ENCODE measurements at places on chromosomes 6 and 20.

GRCh38 chr20:35359335-35359950, 52.3 kb downstream of the UQCC1 start:
- DNase-seq = peak; percentile 46

DNA sequence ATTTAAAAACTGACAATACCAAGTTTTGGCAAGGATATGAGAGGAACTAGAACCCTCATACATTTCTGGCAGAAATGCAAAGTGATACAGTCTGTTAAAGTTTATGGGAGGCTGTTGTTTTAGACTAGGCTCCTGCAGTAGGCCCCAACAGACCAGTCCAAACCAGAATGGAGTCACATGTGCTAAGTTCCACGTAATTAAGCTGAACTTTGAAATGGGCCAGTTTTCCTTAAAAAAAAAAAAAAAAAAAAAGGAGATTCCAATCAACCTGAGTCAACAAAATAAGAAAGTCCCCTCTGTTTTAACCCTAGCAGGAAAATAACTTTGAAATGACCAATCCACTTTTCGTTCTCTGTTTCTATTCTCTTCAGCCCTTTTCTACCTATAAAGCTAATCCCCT, 26.5 kb downstream of the IL17F start:
- DNase-seq = no peak

DNA sequence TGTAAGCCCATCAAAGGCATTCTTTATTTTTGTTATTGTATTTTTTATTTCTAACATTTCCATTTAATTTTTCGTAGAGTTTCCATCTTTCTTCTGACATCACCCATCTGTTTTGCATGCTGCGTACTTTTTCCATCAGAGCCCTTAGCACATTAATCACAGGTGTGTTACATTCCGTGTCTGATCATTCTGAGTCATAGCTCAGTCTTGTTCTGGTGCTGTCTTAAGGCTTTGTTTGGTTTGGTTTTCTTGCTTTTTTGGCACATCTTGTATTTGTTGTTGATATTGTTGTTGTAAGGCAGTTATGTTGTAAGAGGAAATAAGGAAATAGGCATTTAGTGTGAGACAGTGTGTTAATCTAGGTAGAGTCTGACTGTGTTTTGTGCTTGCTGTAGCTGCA, 214.6 kb upstream of the CDH4 start:
- no peak for DNase-seq

- no peak for DNase-seq
These were observed 13.0 kb downstream of the CD83 start for GRCh38 chr6:14130435-14131075.

- DNase-seq = no peak
These were observed 11.3 kb downstream of the NPEPL1 start for GRCh38 chr20:58703765-58704371.

- DNase-seq = no peak
These were observed 54.9 kb downstream of the TMEM170B start for GRCh38 chr6:11592294-11592906.

DNA sequence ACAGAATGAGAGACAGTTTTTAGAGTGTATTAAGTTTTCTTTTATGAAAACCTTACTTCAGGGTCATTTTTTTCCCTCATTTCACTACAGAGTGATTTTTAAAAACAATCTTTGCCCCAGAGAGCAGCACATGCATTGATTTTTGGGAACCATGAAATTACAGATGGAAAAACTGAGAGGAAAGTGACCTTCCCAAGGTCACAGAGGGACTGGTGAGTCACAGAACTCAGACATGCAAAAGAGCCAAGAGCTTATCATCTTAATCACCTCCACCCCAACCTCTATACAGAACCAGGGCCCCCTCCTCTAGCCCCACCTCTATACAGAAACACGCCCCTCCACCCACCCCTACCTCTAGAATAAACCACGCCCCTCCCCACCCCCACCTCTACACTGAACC, 10.7 kb downstream of the PXMP4 start:
- DNase-seq = no peak

DNA sequence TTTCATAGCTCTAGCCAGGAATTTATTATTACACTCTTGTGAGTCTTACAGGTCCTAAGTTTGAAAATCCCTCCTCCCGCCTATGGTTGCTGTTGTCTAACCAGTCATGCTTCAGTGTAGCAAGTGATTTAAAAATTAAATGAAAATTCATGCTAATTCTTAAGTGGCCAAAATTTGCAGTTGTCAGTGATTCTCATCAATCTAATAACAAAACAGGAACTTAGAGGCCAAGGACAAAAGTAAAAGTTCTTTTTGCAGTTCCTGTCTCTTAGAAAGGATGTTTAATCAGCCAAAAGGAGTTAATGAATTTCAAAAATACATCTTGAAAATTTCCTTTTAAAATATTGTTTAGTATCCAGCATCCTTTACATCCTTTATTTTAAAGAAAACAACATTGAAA, 36.3 kb downstream of the VTA1 start:
- DNase-seq = no peak

DNA sequence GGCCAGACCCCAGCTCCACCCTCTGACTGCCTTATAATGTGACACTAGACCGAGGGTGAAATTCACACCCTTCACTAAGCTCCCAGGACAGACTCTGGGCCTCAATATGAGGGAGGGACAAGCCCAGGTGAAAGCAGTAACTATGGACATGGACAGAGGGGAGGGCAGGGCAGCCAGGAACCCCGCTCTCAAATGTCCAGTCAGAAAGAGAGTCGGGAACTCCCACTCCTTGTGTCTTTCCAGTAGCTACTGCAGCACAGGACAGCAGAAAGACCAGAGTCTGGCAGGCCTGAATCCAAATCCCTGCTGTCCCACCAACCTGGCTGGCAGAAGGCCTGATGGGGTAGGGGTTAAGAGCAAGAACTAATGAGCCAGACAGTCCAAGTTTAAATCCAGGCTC, 6.4 kb downstream of the C20orf96 start:
- no peak for DNase-seq

DNA sequence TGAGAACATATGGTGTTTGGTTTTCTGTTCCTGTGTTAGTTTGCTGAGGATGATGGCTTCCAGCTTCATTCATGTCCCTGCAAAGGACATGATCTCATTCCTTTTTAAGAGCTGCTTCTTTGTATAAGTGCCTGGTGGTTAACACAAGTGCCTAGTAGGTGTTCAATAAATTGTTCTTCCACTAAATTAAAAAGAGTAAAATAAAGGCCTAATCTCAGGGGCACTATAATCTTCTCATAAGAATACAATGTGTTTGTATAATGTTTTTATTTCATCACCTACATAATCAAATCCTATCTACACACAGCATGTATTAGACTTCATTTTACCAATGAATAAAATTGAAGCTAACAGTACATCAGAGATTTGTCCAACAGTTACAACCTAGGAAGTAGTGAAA, 252.7 kb downstream of the KHDC1L start:
- no peak for DNase-seq

GRCh38 chr20:34302723-34303533, at the start of gene AHCY:
Gene AHCY (minus strand): TSS chr20:34303355. CDS start chr20:34303270, 85 bp downstream.
- peak; percentile 94 for DNase-seq

GRCh38 chr6:32622545-32623401, 14.4 kb upstream of the HLA-DQA1 start:
- no peak for DNase-seq

- no peak for DNase-seq
These were observed 584.2 kb downstream of the CD109 start for GRCh38 chr6:74280130-74280692.

DNA sequence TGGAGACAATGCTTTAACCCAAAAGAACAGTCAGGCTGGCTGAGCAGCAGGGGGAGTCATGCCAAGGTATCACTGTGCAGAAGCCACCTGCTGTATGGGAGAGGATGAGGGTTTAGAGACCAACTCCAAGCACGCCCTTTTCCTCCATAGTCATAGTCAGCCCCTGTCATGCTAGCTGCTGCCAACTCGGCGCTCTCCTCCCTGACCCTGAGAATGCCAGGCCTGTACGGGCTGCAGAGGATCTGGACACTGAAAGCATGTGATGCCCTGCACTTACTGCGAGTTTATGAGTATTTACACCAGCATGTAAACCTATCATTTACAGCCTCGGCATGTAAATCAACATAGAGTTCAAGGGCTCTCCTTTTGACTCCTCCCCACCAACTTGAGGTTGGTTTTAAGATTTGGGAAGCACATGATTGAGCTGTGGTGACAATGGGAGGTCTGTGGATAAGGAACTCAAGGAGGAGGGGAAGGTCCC, 11.7 kb upstream of the SCUBE3 start:
- DNase-seq = no peak

- no peak for DNase-seq
These were observed 3.2 kb downstream of the CUTA start for GRCh38 chr6:33414592-33415271.

DNA sequence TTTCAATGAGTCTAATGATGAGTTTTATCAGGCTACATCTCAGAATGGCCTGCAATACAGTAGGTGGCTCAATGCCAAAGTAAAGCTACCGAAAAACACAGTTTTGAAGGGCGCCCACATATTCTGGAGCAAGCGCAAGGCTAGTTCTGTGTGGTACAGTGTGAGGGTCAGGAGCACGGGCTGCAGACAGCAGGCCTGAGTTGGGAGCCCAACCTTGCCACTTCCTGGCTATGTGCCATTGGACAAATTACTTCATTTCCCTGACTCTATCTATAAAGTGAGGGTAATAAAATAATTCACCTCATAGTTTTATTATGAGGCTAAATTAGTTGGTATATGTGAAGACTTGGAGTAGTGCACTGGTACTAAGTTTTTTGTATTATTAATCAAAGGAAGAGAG, 150.7 kb downstream of the OPN5 start:
- no peak for DNase-seq
